ENCODE measurements at places on chromosomes 4 and X. TPM values are rescaled to one million over a fixed set of nuclear protein-coding genes. Genes with fewer than 3 reads are reported as not detected.
A peak's percentile ranks its signal among the peaks of the same experiment; 100 is the strongest.

DNA sequence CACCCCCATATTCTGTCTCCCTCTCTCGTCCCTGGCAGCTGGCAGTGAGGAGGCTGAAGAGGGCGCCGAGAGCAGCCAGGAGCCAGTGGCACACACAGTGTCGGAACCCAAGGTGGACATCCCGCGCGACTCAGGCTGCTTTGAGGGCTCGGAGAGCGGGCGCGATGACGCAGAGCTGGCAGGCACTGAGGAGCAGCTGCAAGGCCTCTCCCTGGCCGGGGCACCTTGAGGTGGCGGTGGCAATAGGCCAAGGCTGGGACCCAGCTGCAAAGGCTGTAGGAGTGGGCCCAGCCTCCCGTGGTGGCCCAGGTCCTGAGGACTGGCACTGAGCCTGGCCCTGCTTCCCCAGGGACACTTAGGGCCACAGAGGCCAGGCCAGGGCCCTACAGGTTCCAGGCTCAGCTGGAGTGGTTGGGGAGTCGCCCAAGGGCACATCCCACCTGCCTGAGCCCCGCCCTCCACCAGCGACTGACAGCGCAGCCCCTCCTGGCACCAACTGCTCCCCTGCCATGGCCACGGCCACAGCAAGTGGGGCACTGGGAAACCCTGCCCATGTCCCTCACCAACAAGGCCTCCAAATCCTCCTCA lies 13.9 kb downstream of the SASH3 start:
- DNase-seq: no peak

Gene BTC
- total RNA-seq: 0.14 TPM

- DNase-seq: no peak
These were observed 67.4 kb downstream of the RASGEF1B start for GRCh38 chr4:81404294-81404693.

DNA sequence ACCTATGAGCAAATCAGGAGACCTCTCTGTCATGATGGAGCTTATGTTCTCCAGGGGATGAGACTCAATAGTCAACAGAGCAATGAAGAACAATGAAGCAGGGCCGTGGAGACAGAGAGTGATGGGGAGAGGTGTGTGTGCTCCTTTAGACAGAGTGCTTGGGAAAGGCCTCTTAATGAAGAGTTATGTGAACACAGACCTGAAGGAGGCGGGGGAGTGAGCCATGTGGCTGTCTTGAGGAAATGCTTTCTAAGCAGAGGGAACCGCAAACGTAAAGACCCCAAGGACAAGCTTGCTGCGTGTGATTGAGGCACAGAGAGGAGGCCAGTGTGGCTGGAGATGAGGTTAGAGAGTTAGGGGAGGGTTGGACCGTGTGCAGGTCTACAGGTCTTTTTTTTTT lies 53.1 kb downstream of the CHRNA9 start:
- DNase-seq: no peak

Gene ELF4
- 8.6 TPM for total RNA-seq

Gene FAM47B
- total RNA-seq: not detected

DNA sequence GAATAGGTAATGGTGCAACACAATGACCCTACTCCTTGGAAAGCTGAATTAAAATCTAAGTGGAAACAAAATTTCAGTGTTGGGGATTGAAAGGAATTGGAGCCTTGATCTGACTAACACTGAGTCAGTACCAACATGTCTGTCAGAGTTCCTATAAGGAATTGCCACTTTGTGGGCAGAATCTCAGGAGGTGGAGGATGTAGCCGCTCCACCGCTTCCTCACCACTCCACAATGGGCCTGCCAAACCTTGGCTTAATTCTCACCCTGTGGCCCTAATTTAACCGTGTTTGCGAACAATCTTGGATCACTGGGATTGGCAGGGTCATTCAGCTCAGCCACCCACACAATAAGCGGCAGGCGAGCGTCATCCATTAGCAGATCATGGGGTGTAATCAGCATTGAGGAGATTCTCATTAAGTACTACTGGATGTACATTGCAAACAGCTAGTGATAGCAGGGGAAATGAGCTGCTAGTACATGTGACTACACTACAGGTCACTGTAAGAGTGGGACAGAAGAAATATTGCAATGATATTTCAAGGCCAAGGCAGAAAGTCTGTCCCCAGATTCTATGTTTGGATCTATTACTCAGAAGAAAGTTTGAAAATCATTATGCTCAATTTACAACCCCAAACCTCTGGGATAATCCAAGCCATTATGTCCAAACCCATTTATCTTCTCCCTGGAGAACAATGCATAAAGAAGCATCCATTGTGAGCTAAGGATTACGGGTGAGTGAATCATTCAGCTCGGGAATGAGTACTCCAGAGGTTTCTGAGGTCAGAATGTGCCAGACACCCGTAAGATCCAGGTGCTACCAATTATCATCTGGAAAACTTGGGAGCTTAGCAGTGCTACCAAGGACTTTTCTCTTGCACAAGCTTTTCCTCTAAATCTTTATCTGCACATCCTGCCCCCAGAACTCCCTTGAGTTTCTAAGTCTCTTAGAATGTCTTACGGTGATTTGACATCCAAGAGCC lies 5.8 kb downstream of the SRPX start:
- DNase-seq: peak; percentile 86
